Activated CD8-positive, alpha-beta memory T cell treated with anti-CD3 and anti-CD28 coated beads, Interleukin-2, amount 10 ng/mL, durations not matched to agents 7 days and 5 days (primary cell): ENCODE measurements at places on chromosomes 16 and 17. TPM values are rescaled to one million over a fixed set of nuclear protein-coding genes. Genes with fewer than 3 reads are reported as not detected.

The OMG gene
- total RNA-seq, result 0.96 TPM

The SRSF2 gene
- 471 TPM for total RNA-seq

The NACA2 gene
- not detected for total RNA-seq

The ELMO3 gene
- total RNA-seq, result 6.2 TPM

The TSPAN10 gene
- total RNA-seq, result 0.26 TPM

The CSF3 gene
- not detected for total RNA-seq

The G6PC1 gene
- not detected for total RNA-seq

DNA sequence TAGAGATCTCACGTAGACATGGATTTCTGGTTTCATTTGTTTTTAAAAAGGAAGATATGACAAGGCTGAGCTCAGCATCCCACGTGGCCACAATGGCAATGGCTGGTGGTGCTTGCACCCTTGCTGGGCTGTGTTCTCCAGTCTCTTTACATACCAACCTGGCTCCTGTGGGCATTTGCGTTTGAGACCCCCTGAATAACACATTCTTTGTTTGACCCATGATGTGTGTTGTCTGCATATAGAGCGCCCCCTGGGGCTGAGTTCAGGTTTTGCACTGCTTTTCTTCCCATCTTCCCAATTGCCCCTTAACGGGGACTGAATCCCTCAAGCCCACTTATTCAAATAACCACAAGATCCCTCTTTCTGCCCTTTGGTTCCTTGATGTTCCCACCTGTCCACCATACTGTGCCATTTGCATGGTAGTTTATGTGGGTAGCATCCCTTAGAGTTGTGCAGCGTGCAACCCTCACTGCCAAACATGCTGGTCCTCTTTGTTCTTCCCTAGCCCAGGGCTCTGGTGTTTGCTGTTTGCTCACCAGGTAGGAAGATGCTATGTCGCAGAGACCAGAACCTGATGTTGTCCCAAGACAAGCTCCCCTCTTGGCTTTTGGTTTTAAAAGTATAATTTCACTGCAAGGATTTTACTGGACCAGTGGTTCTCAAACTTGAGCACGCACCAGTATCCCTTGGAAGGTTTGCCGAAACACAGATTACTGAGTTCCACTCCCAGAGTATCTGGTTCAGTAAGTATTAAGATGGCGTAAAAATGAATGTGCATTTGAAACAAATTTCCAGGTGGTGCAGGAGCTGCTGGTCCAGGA, 38.5 kb upstream of the NKD1 start:
- no peaks in the 10 kb centered on the region for H3K4me1 ChIP-seq
- no peak overlapping the region for H3K27ac ChIP-seq

DNA sequence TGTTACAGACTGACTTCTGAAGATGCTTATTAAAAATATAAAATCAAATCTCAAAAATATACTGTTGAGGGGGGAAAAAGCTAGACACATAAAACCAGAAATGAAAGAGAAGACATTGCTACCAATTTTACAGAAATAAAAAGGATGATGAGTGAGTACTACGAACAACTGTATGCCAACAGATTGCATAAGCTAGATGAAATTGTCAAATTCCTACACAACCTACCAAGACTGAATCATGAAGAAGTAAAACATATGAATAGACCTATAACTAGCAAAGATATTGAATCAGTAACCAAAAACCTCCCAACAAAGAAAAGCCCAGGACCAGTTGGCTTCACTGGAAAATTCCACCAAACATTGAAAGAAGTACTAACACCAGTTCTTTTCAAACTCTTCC, 3.5 kb upstream of the CAPNS2 start:
- H3K27ac ChIP-seq, result no peak overlapping the region
- no peak overlapping the region for H3K4me3 ChIP-seq
- H3K27me3 ChIP-seq, result peaks cover 21% of the 10 kb centered on the region

DNA sequence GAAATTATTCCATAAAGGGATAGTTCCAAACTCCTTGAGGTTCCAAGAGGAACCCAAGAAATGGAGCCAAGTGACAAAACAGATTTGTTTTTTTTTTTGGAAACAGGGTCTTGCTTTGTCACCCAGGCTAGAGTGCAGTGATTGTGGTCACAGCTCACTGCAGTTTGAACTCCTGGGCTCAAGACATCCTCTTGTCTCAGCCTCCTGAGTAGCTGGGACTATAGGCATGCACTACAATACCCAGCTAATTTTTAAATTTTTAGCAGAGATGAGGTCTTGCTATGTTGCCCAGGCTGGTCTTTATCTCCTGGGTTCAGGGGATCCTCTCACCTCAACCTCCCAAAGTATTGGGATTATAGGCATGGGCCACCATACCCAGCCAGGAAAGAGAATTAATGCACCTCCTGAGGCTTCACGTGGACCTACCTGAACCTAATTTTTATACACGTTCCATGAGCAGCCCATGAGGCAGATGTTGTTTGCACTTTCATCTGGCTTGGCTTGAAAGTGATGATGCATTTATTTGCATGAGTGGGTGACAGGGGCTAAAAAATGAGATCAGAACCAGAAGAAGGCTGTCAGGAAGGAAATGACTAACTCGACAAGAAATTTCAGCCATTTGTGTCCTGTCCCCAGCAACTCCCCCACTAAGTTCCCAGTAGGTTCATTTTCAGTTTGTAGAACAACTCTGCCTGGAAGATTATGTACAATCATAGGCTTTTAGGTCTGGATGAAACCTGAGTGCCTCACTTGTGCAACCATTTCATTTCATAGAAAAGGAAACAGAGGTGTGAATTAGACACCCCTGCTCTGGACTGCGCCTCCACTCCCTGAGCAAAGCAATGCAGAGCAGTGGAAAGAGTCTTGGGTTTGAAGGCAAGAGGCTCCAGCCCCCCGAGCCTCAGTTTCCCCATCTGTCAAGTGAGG, 10.3 kb upstream of the IRF8 start:
- peaks cover 22% of the 10 kb centered on the region for H3K4me1 ChIP-seq
- peak overlapping the region; percentile 73 for H3K27ac ChIP-seq

- H3K36me3 ChIP-seq, result peaks cover 7% of the 10 kb centered on the region
- H3K27ac ChIP-seq, result no peak overlapping the region
- no peak overlapping the region for H3K4me3 ChIP-seq
- no peak for DNase-seq
- no peaks in the 10 kb centered on the region for H3K4me1 ChIP-seq
Observed at GRCh38 chr17:4959261-4959965, 8.2 kb downstream of the SPAG7 start.

DNA sequence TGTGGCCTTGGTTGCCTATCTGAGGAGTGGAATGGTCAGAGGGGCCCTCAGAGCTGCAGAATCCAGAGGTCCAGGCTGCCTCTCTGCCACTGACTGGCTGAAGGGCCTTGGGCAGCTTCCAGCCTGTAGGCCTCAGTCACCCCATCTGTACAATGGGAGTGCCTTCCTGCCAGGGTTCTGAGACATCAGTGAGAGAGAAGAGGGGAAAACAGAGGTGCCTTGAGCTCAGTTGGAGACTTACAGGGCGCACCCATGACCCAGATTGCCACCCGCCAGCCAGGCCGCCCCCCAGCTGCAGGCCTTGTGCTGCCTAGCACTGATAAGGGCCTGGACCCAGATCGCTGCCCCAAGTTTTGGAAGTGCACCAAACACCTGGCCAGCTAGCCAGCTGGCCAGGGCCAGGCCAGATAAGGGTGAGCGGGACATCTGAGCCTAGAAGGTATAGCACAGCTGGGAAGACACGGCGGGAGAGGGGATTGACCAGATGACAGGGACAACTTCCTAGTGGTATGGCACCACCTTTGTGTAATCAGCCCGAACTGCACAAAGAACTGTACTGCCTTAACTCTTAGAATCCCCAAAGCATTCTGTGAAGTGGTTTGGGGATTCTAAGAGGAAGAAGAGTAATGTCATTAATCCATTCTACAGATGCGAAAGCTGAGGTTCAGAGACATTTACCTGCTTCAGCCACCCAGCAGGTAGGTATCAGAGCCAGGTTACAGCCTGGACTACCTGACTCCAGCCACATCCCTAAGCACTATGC, 1.4 kb downstream of the SLC4A1 start:
- H3K27ac ChIP-seq, result no peak overlapping the region
- H3K36me3 ChIP-seq, result no peaks in the 10 kb centered on the region
- DNase-seq, result no peak
- H3K4me1 ChIP-seq, result no peaks in the 10 kb centered on the region
- no peak overlapping the region for H3K4me3 ChIP-seq

DNA sequence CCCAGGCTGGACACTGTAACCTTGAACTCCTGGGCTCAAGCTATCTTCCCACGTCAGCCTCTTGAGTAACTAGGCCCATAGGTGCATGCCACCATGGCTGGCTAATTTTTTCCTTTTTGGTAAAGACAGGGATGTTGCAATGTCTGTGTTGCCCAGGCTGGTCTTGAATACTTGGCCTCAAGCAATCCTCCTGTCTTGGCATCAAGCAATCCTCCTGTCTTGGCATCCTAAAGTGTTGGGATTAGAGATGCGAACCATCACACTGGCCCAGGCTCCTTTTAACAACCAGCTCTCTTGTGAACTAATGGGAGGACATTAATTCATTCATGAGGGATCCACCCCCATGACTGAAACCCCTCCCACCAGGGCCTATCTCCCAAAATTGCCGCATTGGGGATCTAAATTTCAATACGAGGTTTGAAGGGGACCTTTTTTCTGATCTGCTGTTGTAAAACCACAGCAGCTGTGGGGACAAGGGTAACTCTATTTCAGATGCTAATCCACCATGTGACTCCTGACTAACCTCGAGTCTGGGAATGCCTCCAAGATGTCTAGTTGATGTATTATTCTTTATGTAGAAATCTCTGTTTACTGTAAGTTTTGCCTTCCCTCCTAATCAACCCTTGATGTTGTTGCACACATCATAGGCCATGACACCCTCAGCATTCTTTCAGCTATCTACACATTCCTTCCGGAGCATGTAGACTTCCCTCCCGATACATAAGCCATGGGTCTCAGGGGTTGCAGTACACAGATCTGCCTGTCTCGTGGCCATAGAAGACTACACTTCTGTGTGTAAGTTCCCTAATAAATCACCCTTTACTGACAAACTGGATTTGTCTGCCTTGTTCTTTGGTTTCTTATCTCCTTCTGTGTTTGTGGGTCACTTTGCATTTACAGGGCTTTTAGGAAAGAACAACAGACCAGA, 37.6 kb downstream of the RNF112 start:
- no peak overlapping the region for H3K4me3 ChIP-seq
- DNase-seq, result no peak
- peaks cover 31% of the 10 kb centered on the region for H3K27me3 ChIP-seq
- no peak overlapping the region for H3K27ac ChIP-seq

DNA sequence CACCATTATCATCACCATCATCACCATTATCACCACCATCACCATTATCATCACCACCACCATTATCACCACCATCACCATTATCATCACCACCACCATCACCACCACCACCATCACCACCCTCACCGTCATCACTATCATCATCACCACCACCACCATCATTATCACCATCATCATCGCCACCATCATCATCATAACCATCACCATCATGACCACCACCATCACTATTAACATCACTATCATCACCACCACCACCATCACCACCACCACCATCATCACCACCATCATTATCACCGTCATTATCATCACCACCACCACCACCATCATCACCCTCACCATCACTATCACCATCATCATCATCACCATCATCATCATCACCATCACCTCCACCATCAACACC, 9.1 kb downstream of the FOXL1 start:
- no peak for DNase-seq
- no peaks in the 10 kb centered on the region for H3K36me3 ChIP-seq
- no peaks in the 10 kb centered on the region for H3K4me1 ChIP-seq
- H3K27ac ChIP-seq, result no peak overlapping the region

GRCh38 chr17:57455063-57455914, 199.0 kb downstream of the MSI2 start:
- H3K4me1 ChIP-seq, result peaks cover 75% of the 10 kb centered on the region
- H3K27ac ChIP-seq, result peak overlapping the region; percentile 96
- peak overlapping the region; percentile 57 for H3K4me3 ChIP-seq
- H3K27me3 ChIP-seq, result no peaks in the 10 kb centered on the region
- peaks cover 16% of the 10 kb centered on the region for H3K36me3 ChIP-seq

DNA sequence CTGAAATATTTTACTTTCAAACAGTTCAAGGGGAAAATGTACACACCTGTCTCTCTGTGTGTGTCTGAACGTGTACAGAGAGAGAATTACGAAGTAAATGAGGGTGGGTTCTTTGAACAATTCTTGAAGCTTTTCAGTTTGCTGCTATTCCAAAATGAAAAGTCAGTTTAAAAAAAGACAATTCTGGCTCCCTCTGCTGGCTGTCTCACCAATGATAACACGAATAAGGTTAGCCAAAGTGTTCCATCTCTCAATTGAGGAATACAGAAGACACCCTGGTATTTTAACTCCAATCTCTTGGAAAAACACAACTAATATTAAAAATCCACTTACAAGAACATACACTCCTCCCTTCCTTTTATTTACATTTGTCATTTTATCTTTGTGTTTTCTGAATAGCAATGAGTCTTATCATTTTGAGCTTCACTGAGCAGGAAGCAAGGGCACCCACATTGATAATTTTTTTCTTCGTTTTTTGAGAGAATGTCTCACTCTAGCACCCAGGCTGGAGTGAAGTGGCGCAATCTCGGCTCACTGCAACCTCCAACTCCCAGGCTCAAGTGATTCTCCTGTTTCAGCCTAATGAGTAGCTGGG, 20.5 kb downstream of the EFTUD2 start:
- H3K27ac ChIP-seq, result peak overlapping the region; percentile 37
- H3K36me3 ChIP-seq, result peaks cover 51% of the 10 kb centered on the region
- no peaks in the 10 kb centered on the region for H3K4me1 ChIP-seq
- no peak overlapping the region for H3K4me3 ChIP-seq

GRCh38 chr17:68657576-68657975, 56.4 kb upstream of the FAM20A start:
- H3K4me1 ChIP-seq, result no peaks in the 10 kb centered on the region
- H3K27me3 ChIP-seq, result no peaks in the 10 kb centered on the region
- no peak for DNase-seq

DNA sequence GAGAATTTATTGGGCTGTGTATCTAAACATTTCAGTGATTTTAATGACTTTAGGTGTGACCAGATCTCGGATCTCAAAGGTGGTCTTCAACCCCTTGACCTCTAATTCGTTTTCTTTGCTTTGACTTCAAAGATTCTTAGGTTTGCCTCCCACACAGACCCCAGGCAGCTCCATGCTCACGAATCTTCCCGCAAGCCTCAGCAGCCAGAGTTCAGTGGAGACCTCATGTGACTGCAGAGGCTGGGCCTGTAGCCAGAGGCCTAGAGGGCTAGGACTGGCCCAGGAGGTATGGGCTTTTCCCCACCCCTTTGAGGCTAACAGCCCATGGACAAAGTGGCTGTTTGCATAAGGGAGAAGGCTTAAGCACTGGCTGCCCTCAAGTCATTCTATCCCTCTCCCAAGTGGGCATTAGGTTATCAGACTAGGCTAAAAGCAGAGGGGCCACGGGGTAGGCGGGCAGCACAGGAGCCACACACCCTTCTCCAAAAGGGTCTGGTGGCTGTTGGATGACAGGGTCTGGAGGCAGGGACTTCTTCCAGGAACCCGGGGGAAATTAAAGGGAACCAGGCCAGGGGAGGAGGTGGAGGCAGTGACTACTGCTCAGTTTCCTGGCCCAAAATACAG, 3.0 kb downstream of the HIRIP3 start:
- peaks cover 21% of the 10 kb centered on the region for H3K4me1 ChIP-seq
- no peak overlapping the region for H3K27ac ChIP-seq
- H3K36me3 ChIP-seq, result peaks cover 32% of the 10 kb centered on the region
